Activated T-helper 1 cell treated with Interleukin-2 at 50 U/mL for 16 hours (primary cell): ENCODE measurements at places on chromosomes 4 and X.

- no peak for DNase-seq
Measured at GRCh38 chr4:55754754-55755350, 64.7 kb upstream of the EXOC1L start.

- DNase-seq, result no peak
Measured at GRCh38 chr4:150256841-150257730, 178.8 kb downstream of the DCLK2 start.

GRCh38 chr4:176919631-176920030 is 126.9 kb upstream of the VEGFC start:
- no peak for DNase-seq

GRCh38 chr4:54742636-54743399 is 85.1 kb downstream of the KIT start:
- no peak for DNase-seq

DNA sequence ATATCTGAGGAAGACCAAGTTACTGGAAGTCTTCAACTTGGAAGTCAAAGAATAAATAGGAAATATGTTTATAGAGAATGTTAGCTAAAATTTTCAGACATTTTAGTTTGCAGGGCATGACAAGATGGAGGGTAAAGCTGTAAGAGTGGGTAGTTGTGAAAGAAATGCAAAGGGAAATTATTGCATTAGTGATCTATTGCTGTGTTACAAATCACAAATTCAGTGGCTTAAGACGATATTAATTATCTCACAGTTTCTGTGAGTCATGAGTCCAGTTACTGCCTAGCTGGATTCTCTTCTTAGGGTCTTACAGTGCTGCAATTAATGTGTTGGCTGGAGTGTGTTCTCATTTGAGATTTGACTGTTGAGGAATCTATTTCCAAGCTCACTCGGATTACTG is 62.9 kb upstream of the CAMK2D start:
- DNase-seq, result no peak

GRCh38 chr4:38242822-38243387 is 282.7 kb downstream of the PTTG2 start:
- no peak for DNase-seq

DNA sequence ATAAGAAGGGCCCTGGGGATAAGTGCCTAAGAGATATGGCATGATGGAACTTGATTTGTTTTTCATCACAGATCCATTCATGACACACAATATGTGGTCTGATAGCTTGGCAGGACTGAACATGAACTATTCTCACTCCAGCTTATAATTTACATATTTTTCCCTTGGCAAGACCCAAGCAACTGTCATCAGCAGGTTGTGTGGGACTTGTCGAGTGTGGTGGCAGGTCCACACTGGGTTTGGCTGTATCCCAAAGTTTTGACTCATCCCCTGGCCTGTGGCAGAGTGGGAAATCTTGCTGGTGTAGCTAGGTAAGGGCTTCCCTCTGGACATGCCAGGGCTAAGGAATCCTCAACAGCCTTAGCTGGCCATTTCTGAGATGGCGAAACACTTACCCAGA is 81.0 kb upstream of the STIM2 start:
- DNase-seq, result no peak

DNA sequence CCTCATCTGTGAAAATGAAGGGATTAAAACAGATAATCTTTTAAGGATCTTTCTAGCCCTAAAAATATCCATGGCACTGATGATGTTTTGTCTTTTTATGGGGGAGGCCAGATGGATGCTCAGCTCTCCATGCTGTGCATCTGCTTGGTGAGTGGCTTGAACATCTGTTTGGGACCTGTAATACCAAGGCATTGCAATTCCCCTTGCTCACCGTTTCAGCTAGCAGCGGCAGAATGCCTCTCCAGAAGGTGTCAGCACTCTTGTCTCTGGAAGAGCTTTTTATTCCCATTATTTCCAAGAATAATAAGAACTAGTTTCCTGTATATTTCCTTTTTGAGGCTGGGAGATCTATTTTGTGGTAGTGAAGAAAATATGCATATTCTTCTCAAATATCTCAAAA is 151.9 kb upstream of the ANK2 start:
- no peak for DNase-seq
